Stimulated activated CD4-positive, alpha-beta T cell treated with anti-CD3 and anti-CD28 coated beads, Interleukin-1b, Interleukin-23, amount 100 ng/mL, for 1 hour (primary cell): ENCODE measurements at places on chromosomes 2 and 18.

DNA sequence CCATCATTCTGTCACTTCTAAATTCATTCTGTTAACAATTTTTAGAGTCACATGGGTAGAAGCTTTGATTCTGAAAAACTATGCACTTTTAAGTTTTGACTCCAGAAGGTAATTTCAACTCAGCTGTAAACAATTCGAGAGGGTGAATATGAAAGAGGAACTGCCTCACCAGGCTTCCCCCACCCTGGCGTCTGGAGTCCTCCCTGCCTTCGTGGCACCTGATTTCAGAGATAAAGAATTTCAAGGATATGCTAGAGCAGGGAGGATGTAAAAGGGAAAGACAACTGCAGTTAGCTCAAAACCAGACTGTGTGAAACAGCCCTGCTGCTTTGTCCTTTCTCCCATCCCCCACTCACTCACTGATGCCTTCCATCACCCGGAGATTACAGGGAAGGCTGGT is 40.7 kb downstream of the ONECUT2 start:
- DNase-seq: no peak

DNA sequence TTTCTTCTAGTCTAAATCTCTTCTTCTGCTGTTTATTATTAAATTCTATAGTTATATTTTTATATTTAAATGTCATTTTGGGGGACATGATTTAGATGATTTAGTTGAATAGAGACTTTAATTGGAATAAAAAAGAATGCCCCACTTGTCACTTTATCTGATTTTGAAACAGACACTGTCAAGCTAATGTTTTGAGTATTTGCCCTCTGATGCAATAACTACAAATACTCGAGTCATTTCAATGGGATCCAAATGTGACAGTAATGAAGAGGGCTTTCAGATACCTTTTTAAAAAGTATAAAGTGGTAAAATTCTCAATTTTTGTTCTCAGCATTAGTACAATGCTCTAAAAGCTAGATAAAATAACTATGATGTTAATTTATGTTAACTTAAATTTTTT is 257.3 kb upstream of the SESTD1 start:
- no peak for DNase-seq

DNA sequence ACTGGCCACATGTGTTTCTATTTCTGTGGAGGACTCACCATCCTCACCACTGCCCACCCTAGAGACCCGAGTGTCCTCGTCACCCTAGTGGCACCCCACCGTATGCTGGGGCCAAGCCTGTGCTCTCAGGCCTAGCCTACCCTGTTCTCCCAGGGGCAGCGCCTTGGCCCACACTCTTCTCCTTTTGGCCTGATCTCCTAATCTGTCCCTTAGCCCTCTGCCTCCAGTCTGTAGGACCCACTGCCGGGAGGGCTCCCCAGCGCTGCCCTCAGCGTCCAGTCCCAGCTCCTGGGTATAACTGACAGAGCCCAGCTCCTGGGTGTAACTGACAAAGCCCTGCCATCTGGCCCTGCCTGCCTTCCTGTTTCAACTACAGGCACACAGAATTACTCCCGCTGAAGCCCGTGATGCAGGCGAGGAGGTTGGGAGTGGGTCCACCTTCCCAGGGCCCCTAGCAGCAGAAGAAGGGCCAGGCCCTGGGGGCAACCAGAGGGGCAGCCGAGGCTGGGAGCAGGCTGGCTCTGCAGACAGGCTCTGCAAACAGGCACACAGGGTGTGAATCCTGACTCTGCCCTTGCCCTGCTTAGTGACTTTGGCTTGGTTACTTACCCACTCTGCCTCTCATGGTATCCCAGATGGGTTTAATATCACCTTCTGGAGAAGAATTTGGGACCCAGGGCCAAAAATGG is 25.6 kb upstream of the PTMA start:
- no peak for DNase-seq

GRCh38 chr2:11127761-11128160 is 27.5 kb upstream of the SLC66A3 start:
- no peak for DNase-seq

DNA sequence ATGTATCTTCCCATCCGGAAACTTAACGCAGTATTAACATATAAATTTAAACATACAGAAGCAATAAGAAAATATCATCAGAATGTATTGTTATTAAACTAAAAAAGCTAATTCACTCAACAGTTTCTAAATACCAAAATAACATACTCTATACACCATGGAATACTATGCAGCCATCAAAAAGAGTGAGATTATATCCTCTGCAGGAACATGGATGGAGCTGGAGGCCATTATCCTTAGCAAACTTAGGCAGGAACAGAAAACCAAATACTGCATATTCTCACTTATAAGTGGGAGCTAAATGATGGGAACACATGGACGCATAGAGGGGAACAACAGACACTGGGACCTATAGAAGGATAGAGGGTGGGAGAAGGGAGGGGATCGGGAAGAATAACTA is 127.1 kb downstream of the CD226 start:
- DNase-seq: no peak

GRCh38 chr2:187644486-187644885 is 90.3 kb upstream of the TFPI start:
- no peak for DNase-seq

GRCh38 chr2:186431306-186431705 is 54.8 kb upstream of the ZC3H15 start:
- DNase-seq: no peak

DNA sequence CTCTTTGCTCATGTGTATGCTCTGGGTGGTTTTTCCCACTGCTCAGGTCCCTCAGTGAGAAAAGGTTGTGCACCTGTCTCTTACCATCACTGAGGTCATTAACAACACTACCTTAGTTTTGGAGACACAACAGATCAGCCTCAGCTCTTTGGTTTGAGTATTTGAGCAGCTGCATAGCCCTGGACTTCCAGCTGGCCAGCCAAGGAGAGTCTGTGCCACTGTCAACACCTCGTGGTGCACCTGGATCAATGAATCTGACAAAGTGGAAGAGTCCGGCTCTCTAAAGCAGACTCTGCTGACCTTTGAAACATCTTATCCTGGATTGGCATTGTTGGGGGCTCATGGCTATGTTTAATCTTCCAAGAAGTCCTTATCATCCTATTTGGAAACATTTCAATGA is 30.0 kb downstream of the SERPINB8 start:
- no peak for DNase-seq

GRCh38 chr18:12640881-12641200 is 17.1 kb downstream of the SPIRE1 start:
- DNase-seq: no peak

GRCh38 chr18:11052800-11053199 is 96.6 kb downstream of the PIEZO2 start:
- no peak for DNase-seq

DNA sequence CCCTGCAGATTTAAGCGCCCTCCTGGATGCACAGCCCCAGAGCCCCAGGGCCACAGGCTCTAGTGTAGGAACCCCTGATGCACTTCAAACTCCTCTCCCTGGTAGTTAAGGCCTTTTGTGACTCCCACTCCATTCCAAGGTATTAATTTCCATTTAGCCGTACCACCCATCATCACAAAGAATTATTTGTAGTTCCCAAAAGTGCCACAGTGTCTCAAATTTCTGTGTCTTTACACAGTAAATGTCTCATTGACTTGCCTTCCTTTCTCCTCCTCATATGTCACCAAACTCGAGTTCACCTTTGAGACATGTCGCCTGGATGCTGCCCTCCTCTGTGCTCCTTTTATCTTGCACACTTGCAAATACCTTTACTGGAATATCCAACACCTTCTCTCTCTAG is 25.9 kb downstream of the PECR start:
- DNase-seq: no peak

- no peak for DNase-seq
These were observed 113.8 kb upstream of the RGPD4 start for GRCh38 chr2:107712857-107713256.

GRCh38 chr18:70135604-70136003 is 69.9 kb downstream of the RTTN start:
- DNase-seq: no peak

- no peak for DNase-seq
These were observed 98.3 kb upstream of the ACVR1C start for GRCh38 chr2:157726946-157727345.

DNA sequence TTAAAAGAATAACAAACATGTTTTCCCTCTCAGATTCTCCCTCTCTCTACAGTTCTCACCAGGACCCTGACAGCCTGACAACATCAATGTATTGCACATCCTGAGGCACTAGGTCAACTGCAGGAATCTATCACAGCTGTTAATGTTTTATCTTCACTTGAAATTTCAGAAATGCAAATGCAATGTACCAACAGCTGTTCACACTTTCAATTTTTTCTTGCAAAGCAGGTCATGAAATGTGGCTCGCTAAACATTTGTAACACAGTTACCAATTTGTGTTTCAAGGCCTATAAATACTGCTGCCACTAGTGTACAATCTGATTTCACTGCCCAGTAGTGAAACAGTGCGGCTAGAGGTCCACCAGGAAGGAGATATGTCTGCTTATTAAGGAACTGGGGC is 147.8 kb downstream of the EXOC6B start:
- DNase-seq: no peak

DNA sequence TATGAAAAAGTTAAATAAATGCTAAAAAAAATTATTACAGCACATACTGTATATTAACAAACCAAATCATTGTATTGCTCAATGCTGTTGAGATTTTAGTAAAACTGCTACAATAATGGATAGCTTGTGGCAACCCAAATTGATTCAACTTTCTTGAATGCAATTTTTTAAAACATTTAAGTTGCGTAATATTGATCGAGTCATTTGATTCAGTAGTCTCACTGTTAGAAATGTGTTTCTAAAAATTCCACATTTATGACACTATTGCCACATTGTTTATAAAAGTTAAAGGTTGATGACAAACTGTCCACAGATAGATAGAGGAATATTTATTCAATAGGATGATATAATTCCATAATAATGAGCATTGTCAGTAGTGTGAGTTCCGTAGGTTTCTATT is 640.7 kb upstream of the CRIM1 start:
- no peak for DNase-seq

- DNase-seq: no peak
These were observed 54.1 kb downstream of the NBAS start for GRCh38 chr2:15507061-15507460.

- no peak for DNase-seq
These were observed 106.7 kb downstream of the GBX2 start for GRCh38 chr2:236061497-236061896.

DNA sequence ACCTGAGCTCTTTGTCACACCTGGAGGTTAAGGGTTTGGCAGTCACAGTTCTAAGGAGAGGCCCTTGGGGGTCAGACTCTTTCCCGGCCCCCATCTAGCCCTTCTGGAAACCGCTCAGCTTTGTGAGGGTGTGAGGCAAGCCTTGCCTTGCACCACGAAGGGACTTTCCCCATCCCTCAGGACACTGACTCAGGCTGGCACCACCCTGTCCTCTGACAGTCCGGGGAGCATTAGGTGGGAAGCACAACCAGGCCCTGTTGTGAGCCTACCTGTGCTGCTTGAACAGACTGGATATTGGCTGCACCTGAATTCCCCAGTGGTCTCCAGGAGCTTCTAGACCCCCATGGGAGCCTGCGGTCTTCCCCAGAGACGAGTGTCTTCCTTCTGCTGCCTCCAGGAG is 47.0 kb upstream of the GBX2 start:
- DNase-seq: no peak

DNA sequence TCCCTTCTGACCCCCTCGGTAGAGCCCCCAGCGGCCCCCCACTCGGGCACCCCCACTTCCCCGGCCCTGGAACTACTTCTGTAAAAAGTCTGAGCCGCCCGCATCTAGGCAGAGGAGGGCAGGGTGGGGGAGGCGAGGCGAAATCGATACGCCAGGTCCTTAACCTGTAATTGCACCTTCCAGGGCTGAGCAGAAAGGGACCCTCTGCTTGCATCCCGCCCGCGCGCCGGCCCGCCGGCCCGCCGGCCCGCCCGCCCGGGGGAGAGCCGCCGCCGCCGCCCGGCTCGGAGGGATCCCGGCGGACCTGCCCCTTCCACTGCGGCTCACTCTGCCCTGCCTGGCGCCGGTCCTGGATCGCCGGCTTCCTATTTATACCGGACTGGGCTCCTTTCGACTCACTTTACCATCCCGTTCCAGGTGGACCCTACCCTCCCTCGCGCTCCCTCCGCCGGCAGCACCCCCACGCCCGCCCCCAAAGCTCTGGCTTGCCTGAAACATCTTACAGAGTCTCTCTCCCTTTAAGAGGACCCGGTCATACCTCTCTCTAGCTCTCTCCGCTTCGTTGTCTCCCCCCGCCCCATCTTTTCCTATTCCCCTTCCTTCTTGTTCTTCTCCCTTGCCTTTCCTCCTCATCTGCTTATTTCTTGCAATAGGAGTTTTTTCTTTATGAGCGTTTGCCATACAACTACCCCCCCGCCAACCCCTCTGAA is 797 bp downstream of the KLHL14 start:
- DNase-seq: no peak

DNA sequence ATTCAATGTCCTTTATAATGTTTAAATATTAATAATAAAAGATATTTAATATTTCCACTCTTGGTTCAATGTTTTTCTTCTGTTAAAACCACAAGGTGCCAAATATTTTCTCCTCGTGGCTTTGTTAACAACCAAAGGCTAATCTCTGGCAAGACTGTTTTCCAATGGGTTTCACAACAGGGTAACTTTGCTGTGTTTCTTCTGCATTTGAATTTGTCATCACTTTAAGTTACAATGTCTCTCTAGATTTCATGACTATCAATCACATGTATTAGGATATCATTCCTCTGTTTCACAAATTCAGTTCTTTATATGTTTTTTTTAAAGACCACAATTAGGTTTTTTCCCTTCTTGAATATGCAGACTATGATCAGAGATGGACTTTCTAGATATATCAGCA is 469.8 kb upstream of the ACVR2A start:
- DNase-seq: no peak

DNA sequence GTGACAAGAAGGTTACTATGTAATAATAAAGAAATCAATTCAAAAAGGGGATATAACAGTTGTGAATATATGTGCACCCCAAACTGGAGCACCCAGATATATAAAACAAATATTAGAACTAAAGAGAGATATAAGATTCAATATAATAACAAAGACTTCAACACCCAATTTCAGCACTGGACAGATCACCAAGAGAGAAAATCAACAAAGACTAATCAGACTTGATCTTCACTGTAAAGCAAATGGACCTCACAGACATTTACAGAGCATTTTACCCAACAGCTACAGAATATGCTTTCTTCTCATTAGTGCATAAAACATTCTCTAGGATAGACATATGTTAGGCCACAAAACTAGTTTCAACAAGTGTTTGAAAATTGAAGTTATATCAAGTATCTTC is 287.7 kb downstream of the DSC3 start:
- DNase-seq: no peak

GRCh38 chr2:212195626-212196025 is 343.0 kb downstream of the ERBB4 start:
- DNase-seq: no peak

GRCh38 chr2:60234274-60234986 is 319.0 kb downstream of the BCL11A start:
- no peak for DNase-seq
